ENCODE measurements at places on chromosomes 11 and 22.

GRCh38 chr11:35142481-35143075 lies 3.6 kb downstream of the CD44 start:
- peak; percentile 49 for DNase-seq

DNA sequence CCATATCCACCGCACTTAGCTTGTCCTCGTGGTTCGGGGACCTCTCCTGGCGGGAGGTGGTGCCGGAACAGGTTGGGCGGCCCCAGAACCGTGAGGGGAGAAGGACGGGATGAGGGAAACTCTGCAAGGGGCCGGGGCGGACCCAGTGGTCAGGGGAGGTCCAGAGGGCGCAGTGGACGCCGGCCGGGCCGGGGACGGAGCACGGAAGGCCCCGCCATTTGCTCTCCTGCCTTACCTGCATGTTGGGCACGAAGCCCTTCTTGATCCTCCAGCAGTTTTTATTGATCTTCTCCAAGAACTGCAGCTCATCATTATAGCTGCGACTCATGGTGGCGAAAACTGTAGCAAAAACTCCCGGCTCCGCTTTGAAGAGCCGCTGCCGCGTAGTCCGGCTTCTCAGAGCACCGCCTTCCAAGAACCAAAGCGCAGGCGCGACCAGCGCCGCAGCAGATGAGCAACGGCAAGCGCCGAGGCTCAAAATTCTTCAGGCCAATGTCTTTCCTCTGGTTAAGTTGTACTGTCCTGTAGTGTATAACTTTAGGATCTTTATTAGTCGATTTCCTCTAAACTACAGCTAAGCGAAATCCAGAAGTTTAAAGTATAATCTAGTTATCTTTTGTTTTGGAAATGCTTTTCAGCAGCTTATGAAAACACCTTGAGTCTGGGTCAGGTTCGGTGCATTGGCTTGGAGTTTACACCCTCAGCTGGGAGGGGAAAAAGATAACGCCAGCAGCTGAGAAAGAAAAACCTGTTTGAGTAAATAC lies at the start of gene RTCB:
Gene RTCB (minus strand): TSS at position 419 of the 764 bp plus-strand sequence. CDS start 91 bp downstream, at position 328.
- DNase-seq: peak; percentile 94

DNA sequence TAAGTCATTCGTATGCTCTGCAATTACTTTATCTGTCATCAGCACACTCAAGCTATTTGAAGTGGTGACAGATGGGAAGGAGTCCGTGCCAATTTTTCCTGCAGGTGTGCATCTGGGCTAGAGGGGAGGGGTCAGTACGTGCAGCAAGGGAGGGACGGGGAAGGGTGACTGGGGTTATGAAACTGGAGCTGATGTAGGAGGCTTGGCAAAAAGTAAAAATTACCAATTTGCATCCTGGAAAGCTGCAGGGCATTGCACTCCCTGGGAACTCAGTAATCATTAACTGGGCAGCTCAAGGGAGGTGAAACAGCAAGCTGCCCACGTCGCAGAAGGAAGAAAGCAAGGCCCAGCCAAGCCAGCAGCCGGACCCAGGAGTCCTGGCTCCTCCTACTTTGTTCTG lies 87.1 kb upstream of the TMEM45B start:
- no peak for DNase-seq

DNA sequence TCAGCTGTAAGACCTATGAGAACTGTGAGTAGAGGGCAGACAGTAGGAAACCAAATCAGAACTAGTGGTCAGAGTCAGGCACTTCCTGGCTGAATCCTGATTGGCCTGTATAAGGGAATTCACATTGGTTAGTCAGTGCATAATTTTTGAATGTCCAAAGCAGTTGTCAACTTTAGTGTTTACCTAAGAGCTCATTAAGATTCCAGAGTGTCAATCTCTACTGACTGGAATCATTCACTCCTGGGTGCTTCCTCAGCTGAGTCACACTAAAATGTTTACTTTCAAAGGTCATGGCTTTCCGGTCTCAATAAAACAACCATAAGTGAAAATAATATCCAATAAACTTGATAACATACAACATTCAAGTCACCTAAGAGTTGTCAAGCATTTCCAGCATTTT lies 306.1 kb downstream of the C11orf87 start:
- no peak for DNase-seq

DNA sequence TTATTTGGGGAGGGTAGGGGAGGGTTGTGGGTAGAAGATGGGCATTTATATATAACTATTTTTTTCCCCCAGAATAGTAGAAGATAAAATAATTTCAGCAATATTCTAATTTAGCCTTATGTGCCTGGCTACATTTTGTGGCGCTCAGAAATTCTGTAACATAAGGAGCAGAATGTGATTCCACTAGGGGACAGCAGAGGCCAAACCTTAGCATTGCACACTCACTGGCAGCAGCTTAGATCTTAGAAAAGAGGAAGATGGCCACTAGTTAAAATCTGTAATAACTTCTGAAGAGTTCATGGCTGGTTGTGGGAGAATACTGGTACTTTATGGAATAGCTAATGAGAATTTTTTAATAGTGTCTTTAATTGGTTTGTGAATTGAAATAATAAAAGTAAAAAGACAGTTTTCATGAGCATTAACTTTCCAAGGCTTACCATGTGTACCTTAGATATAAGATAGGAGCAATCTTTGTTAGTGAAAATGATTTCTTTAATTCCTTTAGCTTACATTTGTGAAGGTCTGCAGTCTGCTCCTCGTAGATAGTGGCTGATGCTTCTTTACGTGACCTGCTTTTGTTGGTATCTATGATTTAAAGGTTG lies 33.1 kb downstream of the DDX10 start:
- DNase-seq: peak; percentile 14

DNA sequence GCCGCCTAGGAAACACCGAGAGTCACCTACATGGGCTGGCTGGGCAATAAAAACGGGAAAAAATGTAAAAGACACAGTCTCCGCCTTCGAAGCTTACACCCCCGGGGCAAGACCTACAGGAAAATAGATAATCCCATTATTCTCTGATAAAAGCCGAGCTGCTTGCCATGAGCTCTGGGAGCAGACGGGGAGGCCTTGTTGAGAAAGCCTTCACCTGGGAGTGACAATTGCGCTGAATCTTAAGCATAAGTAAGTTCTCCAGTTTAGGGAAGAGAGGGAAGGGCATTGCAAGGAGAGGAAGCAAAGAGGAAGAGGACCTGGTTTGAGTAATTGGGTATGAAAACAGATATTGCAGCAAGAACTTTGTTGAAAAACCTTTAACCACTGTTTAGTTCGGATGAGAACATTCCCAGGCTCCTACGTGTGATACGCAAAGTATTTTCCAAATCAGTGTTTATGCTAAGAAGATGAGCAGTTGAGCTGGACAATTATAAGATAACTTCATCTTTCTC lies 813 bp upstream of the BTBD10 start:
- no peak for DNase-seq

DNA sequence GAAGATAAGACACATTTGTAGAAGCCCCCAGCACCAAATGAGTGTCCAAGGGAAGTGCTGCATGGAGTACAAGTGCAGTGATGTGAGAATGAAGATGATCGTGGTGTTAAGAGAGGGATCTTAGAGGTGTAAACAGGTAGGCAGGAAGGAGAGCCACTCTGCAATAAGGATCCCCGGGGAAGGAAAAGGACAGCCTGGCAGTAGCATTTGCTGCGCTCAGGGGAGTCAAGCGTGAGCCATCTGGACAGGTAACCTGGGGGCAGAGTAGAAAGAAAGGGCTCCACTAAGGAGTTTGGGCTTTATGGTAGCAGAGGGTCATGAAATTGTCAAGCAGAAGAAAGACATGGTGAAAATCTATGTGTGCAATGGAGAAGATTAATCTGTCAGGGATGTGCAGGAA lies 587.2 kb downstream of the BUD13 start:
- DNase-seq: no peak

- no peak for DNase-seq
These were observed 2.5 kb downstream of the OVCH2 start for GRCh38 chr11:7703740-7704139.

DNA sequence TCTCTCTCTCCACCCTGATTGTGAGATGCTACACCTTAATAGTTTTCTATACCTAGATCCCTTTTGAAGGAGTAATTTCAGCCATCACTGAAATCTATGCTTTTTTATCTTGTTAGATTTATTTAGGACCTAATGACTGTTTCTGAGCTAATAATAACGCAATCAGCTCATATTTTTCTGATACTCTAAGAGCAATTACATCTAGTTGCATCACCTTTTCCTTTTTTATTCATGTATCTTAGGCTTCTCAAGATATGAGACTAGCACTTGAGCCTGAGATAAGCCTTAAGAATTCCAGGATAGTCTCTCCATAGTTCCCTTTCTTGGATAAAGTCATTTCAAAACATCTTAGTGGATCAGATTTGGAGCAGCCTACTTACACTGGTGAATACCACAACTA lies 25.1 kb upstream of the CAVIN3 start:
- DNase-seq: no peak

DNA sequence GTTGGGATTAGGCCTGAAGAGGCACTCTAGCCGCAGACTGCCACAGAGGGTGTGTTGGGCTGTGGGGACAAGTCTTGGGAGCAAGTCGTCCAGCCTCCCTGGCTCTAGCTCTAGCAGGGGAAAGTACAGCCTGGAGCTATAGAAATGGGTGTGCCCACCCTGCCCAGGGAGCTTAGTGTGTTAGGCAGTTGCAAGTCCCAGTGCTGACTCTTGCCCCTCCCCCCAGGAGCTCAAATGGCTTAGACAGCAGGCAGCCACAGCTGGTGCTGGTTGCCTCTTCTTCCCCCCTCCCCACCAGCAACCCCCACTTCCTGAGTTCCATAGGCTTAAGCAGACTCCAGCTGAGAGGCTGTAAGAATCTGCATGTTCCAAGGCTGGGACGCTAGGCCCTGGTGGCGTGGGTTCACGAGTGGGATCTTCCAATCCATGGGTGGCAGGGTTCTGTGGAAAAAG lies 61.2 kb downstream of the GUCY1A2 start:
- no peak for DNase-seq

- no peak for DNase-seq
These were observed 27.2 kb downstream of the GLB1L2 start for GRCh38 chr11:134358856-134359490.

DNA sequence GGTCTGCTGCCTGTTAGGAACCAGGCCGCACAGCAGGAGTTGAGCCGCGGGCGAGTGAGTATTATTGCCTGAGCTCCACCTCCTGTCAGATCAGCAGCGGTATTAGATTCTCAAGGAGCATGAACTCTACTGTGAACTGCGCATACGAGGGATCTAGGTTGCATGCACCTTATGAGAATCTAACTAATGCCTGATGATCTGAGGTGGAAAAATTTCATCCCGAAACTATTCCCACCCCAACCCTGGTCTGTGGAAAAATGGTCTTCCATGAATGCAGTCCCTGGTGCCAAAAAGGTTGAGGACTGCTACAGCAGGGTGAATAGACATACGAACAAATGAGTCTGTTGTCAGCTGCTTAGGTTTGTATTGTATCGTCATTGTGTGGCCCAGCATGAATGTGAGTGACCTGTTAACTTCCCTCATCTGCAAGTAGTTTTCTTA lies 29.8 kb downstream of the RNF141 start:
- no peak for DNase-seq

GRCh38 chr11:86491027-86491426 lies 116.3 kb downstream of the CCDC81 start:
- DNase-seq: no peak

GRCh38 chr11:2129308-2129698 lies 9.9 kb downstream of the IGF2 start:
- DNase-seq: no peak

DNA sequence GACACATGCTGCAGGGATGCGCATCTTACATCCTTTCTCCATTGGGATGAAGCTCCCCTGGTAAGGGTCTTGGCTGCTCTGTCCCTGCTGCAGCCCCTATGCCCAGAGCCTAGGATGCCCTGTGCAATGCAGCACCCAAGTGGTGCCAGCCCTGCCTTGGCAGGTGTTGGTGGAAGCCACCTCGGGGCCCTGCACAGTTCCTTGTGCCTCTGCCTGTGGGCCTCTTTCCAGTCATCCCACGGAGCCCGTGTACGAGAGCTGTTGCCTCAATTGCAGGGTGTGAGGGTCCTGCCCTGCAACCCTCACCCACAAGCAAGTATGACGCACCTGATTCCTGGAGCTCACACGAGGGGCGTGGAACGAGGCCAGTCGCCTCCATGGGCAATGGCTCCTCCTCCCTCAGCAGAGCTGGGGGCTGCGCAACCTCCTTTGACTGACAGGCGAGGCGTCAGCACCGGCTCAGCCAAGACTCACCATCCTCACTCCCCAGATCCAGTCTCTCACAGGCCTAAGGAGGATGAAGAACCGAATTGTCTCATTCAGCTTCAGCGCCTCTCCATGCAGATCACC lies 719.6 kb downstream of the BRD1 start:
- DNase-seq: no peak

GRCh38 chr11:9691865-9692264 lies 28.0 kb downstream of the SWAP70 start:
- DNase-seq: no peak

DNA sequence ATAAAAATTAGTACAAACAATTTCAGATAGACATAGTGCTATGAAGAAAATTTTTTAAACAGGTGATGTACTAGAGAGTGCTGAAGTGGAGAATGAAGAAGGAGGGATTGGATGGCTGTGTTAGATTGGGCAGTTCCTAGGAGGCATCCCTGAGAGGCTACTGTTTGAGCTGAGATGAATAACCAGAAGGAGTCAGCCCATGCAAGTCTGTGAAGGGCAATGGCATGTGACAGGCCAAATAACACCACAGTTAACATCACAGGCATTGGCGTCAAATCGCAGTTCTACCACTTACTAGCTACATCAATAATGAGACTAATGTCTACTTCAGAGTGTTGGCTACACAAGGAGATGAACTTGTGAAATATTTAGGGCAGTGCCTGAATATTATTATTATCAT lies 35.4 kb downstream of the HORMAD2 start:
- no peak for DNase-seq

GRCh38 chr22:46551996-46552395 lies 14.6 kb upstream of the CELSR1 start:
- no peak for DNase-seq

- no peak for DNase-seq
These were observed 119.1 kb upstream of the CD82 start for GRCh38 chr11:44446366-44446762.
